ENCODE measurements at places on chromosomes 3 and 15.
A peak's percentile ranks its signal among the peaks of the same experiment; 100 is the strongest.

DNA sequence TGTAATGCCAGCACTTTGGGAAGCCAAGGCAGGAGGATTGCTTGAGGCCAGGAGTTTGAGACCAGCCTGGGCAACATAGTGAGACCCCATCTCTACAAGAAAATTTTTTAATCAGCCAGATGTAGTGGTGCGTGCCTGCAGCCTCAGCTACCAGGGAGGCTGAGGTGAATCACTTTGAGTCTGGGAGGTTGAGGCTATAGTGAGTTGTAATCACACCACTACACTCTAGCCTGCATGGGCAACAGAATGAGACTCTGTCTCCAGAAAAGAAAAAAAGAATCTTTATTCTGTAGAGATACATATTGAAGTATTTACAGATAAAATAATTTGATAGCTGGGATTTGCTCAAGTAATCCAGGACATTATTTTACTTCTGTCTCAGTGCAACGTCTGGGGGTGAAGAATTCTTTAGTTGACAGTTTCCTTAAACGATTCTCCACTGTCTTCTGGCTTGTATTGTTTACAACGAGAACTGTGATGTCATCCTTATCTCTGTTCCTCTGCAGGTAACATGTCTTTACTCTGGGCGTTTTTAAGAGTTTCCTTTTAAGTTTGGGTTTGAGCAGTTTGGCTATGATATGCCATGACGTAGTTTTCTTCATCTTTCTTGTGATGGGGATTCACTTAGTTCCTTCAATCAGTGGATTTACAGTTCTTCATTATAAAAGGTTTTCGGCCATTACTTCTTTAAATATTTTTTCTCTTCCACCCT is 26.3 kb downstream of the KPNA1 start:
- DNase-seq, result no peak

DNA sequence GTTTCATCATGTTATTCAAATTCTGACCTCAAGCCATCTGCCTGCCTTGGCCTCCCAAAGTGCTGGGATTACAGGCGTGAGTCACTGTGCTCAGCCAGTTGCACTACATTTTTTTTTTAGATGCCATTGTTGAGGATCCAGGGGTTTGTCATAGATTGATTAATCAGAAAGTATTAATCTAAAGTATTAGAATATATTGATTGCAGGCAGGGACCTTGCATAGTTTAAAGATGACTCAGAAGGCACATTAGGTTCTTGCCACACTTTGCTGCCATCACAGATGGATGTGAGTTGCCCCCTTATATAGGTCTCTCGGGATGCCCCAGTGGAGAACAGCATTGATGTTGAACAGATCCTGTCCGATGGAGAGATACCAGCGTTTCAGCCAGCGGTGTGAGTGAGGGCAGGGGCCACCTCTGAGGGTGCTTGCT is 41.1 kb downstream of the IGF1R start:
- no peak for DNase-seq

- DNase-seq, result no peak
These were observed 100.4 kb downstream of the DGKG start for GRCh38 chr3:186261638-186262037.

GRCh38 chr3:62109534-62109933 is 263.8 kb downstream of the FEZF2 start:
- no peak for DNase-seq

GRCh38 chr3:141412936-141413354 is 44.6 kb downstream of the ZBTB38 start:
- no peak for DNase-seq

DNA sequence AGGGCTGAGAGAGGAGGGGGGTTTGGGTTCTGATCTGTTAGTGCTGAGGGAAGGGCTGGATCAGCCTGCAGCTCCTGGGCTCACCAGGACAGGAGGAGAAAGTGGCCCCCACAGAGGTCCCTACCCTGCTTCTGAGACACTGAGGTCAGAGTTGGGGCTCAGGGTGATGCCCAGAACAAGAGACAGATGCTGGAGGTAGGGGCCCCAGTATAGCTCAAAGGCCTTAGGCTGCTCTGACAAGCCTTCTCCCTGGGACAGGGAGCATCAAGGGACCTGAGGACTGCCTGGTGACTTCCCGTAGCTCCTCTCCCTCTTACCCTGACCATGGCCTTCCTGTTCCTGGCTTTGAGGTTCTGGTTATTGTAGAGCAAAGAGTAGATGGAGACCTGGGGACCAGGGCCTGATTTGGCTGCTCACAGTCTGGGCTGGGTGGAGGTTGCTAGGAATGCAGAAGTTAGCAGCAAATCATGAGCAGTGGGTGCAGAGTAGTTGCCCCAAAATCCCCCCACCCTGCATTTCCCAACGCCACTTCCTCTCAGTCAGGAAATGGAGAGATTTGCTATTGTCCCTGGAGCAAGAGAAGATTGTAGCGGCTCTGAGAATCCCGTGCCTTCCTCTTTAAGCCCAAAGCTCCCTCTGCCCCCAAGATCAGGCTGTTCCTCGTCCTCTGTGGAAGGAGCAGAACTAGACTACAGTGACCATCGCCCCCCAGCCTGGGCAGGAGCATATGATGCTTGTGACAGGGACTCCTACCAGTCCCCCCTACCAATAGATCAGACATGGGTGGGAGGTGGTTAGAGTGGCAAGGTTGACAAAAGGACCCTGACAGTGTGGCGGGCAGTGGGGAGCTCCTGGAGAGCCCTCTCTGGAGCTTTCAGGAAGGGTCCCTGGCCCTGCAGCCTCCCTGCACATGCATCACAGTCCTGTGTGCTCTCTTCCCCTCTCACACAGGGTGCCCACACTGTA is 47.4 kb upstream of the SEC22A start:
- DNase-seq, result no peak

- no peak for DNase-seq
These were observed 53.8 kb downstream of the GJD2 start for GRCh38 chr15:34700891-34701427.

GRCh38 chr3:39428745-39429201 is 22.3 kb downstream of the RPSA start:
- no peak for DNase-seq

DNA sequence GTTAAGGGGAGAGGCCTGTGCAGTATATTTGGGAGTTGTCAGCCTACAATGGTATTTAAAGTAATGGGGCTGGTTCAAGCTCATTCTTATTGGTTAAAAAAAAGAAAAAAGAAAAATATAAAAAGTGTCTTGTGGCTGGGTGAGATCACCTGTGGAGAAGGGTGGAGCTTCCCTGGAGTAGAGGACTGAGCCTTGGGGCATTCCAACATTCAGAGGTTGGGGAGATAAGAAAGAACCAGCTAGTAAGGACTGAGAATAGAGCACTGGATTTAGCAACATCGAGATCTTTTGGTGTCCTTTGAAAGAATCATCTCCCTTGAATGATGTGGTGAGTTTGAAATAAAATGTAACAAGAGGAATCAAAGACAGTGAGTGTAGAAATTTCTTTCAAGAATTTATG is 5.2 kb downstream of the SLC49A4 start:
- no peak for DNase-seq

GRCh38 chr3:63900459-63900858 is 11.7 kb downstream of the SCAANT1 start:
- DNase-seq, result no peak

- DNase-seq, result no peak
These were observed 43.9 kb downstream of the ADIPOQ start for GRCh38 chr3:186886202-186886981.

GRCh38 chr15:92050220-92050898 is 196.9 kb downstream of the SLCO3A1 start:
- DNase-seq, result no peak

- DNase-seq, result no peak
These were observed 44.0 kb downstream of the MLH1 start for GRCh38 chr3:37037352-37037751.

DNA sequence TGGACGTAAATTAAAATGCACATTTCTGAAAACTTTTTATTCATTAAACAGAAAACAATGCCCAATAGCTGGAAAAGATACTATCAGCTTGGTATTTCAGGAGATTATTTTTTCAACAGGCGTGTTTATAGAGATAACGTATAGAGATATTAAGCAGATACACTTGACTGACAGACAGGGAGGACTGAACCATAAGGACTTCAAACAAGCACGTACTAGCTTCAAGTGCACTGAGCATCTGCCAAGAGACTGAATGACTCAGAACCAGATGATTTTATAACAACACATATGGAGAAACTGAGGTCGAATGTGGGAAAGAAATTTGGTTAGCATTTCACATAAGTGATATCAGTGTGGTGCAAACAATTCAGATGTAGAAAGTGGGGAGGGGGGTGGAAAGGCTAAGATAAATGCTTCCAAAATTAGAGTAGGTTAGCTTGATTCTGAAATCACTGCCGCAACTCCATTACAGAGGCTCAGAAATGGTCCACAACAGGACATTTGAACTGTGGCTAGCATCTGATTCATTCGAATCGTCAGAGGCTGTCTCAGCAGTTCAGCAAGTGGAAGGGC is 103.5 kb downstream of the SEMA6D start:
- no peak for DNase-seq

DNA sequence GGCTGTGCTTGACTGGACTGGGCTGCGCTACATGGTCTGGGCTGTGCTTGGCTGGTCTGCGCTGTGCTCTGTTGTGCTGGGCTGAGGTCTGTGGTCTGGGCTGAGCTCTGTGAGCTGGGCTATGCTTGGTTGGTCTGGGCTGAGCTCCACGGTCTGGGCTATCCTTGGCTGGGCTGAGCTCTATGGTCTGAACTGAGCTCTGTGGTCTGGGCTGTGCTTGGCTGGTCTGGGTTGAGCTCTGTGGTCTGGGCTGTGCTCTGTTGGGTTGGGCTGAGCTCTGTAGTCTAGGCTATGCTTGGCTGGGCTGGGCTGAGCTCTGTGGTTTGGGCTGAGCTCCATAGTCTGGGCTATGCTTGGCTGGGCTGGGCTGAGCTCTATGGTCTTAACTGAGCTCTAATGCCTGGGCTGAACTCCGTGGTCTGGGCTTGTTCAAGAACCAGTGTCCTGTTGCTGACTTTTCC is 92.0 kb downstream of the PLXNA1 start:
- no peak for DNase-seq

GRCh38 chr3:37310666-37311050 is 136.3 kb upstream of the LRRFIP2 start:
- no peak for DNase-seq

DNA sequence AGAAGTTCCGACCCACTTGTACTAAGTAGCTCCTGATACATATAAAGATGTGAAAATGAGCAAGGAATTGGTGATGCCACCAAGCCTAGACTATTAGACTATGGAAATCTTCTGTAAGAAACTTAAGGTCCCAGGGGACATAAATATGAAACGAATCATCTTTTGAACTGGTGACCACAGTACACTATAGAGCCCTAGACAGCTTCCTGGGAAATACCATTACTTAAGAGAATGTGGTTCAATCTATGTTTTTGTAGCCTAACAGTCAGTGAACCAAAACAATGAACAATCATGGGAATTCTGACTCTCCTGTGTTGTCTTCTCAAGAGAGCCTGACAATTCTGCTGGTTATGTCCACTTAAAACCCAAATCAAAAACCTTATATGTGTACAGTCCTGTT is 191.6 kb downstream of the GREM1 start:
- no peak for DNase-seq

GRCh38 chr3:133574260-133574881 is 885 bp downstream of the CDV3 start:
- DNase-seq, result peak; percentile 69

Measured in CD4-positive, alpha-beta T cell treated with Interleukin-17A for 4 hours (primary cell).